ENCODE measurements at places on chromosomes 7 and 10.

- no peak for DNase-seq
Observed at GRCh38 chr7:47449810-47450590, 131.9 kb downstream of the TNS3 start.

GRCh38 chr7:19989906-19990305 is 216.5 kb upstream of the TMEM196 start:
- no peak for DNase-seq

DNA sequence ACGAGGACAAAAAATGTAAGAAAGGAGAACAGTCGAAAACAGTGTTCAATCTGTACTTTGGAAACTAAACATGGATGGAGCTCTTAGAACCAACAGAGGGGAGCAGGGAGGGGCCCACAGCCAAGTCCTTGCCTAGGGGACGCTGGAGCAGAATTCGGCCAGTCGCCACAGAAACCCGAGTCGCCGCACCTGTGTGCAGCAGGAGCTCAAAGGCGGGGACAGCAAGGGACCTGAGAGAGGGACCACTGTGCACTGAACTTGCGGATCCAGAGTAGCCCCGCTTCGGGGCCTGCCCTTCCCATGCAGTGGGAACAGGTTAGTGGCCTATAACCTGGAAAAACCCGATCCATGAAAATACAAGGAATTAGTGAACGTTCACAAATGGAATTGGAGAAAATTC is 68.1 kb downstream of the SEC61G start:
- no peak for DNase-seq

- no peak for DNase-seq
Observed at GRCh38 chr7:36532981-36533499, 143.4 kb downstream of the ANLN start.

- DNase-seq = no peak
Observed at GRCh38 chr7:108079276-108079647, 50.9 kb downstream of the LAMB4 start.

GRCh38 chr10:61974601-61975390 is 73.3 kb downstream of the ARID5B start:
- DNase-seq = peak; percentile 29

DNA sequence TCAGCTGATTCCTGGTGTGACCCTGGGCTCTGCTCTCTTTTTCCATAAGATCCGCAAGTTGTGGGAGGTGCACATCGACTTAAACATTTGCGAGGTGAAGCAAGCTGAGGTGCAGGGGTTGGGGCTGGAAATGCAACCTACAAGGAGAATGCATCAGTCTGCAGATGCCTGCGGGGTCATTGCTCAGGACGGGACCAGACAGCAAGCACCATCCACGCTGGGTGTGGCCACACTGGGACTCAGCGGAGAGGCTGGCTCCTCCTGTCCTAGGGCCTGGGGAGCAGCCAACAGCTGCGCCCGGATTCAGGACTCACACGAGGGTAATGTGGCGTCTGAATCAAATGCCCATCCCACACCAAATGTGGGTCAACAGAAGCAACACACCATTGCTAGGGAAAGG is 33.8 kb downstream of the STK32C start:
- no peak for DNase-seq
